ENCODE measurements at places on chromosomes 16 and 17.

DNA sequence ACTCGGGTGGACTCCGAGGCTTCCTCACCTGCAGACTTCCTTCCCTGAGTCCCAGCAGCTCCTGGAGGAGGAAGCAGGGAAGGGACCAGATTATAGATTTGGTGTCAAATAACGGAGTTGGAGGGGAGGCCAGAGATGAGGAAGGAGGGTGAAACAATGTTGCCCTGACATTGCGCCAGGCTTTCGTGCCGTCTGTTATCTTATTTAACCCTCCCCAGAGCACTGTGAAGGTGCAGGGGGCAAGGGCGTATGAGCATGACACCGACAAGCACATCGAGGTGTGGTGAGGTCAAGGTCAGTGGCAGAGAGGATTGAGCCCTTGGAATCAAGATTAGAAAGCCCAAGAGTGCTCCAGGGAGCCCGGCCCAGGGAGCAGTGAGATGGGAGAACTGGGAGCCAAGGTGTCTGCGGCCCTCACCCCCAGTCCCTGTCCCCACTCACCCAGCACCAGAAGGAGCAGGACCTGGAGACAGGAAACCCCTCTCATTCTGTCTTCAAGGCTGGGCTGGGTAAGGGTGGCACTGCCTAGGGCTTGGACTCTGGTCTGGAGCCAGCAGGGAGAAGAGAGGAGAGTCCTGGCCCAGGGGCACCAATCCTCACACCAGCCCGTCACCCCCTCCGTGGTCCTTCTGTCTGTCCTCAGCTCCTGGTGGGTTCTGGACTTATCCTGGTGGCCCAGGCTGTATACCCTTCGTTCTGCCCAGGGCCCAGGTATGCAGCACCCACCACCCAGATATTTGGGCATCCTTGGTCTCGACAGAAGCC is 1.1 kb downstream of the PRSS33 start:
- no peak for DNase-seq

GRCh38 chr17:17235212-17236174 is 1.5 kb downstream of the FLCN start:
- DNase-seq: no peak

GRCh38 chr16:59260892-59261291 is 526.8 kb upstream of the GOT2 start:
- no peak for DNase-seq

DNA sequence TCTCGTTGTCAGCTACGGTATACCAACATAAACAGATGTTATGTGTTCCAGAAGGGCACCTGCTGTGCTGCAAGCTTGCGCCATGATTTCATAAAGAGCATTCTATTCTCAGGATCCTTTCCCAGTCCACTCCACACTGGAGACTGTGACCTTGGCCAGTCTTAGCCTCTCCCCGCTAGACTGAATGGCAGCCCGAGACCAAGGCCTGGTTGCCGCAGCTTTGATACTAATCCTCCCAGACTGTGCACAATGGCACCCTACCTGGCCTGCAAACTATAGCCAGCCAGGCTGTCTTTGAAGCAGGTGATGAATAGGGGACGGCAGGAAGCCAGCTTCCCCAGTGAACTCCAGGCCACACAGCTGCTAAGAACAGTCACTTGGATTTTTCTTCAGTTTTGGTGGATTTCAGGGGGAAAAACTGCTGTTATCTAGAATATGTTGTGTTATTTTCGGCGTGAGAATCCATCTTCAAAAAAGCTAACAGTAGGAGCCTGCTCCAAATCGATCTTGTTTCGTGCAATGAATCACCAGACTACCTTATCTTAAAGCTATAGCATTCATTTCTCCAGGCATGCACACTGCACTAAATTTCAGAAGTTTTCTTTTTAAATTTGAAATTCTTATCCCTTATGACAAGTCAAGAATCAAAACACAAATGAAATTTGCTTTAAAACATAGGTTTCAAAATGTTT is 289.0 kb downstream of the CEP112 start:
- no peak for DNase-seq

DNA sequence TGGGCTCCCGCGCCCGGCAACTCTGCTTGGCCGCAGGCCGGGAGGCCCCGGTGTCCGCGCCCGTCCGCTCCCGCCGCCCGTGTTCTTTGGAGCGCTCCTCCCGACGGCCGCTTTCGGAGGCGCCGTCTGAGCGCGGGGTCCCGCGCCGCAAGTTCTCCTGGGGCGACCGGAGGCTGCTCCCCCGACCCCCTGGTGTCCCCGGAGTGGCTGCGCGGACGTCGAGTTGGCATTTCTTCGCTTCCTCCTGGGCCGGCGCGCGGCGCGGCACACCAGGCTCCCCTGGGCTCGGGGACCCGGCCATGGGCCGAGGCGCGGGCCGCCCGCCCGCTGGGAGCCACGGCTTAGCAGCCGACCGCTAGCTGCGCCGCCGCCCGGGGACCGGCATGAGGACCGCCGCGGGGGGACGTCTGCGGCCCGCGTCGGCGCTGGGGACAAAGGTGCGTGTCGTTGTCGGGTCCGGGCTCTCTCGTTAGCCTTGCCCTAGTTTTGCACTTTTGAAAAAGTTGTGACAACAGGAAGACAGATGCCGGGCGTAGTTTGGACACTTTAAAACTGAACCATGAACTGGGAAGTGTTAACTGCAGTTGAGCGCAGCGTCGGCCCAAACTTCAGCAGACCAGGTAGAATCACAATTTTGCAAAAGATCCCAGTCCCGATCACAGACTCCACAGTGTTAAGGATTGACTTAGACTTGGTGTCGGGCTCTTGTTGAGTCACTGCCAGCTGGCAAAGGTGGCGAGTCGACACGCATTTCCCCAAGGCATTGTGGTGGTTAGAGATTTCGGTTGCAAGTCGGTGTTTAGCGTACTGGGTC is 700 bp downstream of the UBN1 start:
- DNase-seq: no peak

GRCh38 chr16:55499951-55500529 is 8.8 kb upstream of the LPCAT2 start:
- no peak for DNase-seq

Measured in posterior cingulate gyrus (tissue), 11 donors.